Adipocyte (in vitro differentiated cells): ENCODE measurements at places on chromosomes 2 and 18.

DNA sequence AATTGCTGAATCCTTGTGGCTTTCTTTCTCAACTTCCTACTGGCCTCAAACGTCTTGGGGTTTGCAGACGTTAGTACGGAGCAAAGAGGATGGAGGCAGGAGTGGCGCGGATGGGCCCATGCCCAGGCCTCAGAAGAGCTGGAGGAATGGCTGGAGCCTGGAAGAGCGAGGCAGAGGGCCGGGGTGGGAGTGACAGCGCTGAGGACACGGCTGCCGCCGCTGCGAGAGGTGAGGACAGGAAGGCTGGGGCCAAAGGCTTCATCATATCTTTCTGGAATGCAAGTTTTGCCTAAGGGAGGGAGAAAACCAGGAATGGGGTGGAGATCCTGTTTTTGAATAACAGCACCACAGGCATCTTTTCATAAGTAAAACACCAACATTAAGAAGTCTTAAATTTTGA, 178.5 kb upstream of the SESTD1 start:
- DNase-seq, result no peak

DNA sequence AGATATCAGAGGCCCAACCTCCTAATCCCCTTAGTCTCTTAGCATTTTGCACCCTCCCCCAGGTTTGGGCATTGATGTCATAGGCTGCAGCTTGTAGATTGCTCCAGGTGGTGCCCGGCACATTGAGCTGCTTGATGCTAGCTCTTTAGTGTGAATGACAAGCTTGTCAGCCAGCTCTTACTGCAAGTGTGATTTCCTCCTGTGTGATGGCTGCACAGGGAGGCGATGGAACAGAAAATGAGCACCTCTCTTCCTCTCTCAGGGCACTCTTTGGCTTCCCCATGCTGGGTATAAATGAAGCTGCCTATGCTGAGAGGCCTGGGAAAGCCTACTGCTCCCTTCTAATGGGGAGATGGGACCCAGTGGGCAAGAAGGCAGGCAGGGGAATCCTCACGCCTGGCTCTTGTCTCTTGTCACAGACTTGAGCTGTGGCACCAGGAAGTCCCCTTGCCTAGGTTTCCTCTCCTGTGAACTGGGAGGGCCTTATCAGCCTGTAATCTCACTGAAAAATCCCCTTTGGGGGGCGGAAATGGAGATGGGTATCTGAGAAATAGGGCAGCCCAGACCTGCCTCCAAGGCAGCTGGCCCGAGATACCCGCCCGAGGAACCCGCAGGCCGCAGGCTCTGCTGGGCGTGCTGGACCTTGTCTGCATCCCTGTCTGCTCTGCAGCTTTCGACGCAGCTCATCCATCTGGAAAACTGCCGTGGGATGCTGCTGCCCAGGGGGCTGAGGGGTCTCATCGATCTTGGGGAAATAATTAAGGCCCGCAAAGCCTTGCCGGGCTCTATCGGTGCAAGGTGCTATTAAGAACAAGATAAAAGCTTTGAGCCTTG, 163.5 kb upstream of the CXCR4 start:
- DNase-seq, result no peak

- no peak for DNase-seq
These were observed 145.1 kb downstream of the TDRD15 start for GRCh38 chr2:21268878-21269224.

DNA sequence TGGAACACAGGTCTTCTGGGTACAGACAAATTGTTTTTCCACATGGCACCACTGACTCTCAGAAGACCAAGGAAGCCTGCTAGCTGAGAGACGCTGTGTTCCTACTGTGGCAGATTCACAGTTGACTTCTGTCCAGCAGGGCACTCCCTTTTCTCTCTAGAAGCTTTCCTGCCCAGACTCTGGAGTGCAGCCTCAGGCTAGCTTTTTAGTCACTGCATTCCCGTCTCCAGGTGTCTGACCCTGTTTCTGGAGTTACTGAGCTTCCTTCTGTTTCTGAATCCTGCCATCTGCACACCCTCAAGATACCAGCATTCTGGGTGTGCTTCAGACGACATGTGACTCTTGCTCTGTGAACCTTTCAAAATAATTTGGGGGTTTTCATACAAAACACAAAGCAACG, 125.1 kb downstream of the TMEM200C start:
- no peak for DNase-seq

GRCh38 chr18:80006724-80007123, 18.4 kb upstream of the TXNL4A start:
- DNase-seq, result no peak

- DNase-seq, result no peak
These were observed 81.2 kb downstream of the MYO5B start for GRCh38 chr18:50113726-50114125.

DNA sequence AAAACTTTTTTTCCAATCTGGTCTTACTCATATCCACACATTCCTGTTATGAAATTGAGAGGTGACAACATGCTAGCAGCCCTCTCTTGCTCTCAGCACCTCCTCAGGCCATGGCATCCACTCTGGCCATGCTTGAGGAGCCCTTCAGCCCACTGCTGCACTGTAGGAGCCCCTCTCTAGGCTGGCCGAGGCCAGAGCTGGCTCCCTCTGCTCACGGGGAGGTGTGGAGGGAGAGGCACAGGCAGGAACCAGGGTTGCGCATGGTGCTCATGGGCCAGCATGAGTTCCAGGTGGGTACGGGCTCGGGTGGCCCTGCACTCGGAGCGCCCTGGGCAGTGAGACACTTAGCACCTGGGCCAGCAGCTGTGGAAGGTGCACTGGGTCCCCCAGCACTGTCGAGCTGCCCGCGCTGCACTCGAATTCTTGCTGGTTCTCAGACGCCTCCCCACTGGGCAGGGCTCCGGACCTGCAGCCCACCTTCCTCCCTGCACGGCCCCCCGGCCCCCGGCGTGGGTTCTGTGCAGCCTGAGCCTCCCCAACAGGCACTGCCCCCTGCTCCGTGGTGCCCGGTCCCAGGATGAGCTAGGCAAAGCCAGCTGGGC, 1669.6 kb upstream of the CELF4 start:
- DNase-seq, result no peak

- no peak for DNase-seq
These were observed 1.3 kb downstream of the GBX2 start for GRCh38 chr2:236166796-236167296.

GRCh38 chr2:105791229-105791628, 46.5 kb downstream of the NCK2 start:
- DNase-seq, result no peak

GRCh38 chr18:62812242-62812641, 96.9 kb downstream of the PHLPP1 start:
- DNase-seq, result no peak

DNA sequence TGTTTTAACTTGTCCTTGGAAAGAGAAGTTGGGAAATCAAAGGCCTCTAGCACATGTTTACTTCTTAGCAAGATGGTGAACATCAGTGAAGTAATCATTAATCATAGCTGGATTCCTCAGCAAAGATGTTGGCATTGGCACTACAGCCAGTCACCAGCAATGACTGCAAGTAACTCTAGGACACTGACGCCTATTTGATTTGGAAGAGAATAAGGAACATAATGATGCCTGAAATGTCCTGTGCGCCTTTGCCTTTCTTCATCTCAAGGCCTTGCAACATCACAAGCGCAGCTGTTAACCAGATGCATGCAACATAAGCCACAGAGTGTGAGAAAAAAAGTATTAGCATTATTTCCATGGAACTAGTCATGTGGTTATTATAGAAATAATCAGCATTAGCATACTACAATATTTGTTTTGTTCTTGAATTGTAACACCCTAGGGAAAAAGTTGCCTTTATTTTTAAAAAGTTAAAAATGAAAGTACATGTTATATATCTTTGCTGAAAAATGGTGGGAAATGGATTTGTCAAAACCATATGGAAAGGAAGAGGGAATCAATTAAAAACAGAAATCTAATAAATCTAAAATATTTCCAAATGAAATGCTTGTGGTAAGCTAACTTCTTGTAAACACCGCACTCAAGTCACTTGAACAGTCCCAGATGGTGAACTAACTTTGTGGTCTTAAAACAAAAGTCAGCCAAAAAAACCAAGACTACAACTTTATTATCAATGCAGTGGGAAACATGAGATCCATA, 55.6 kb downstream of the THADA start:
- DNase-seq, result peak; percentile 94

- DNase-seq, result no peak
These were observed 69.2 kb downstream of the RIT2 start for GRCh38 chr18:43046322-43046721.

GRCh38 chr2:163571423-163572102, 164.2 kb downstream of the FIGN start:
- no peak for DNase-seq

DNA sequence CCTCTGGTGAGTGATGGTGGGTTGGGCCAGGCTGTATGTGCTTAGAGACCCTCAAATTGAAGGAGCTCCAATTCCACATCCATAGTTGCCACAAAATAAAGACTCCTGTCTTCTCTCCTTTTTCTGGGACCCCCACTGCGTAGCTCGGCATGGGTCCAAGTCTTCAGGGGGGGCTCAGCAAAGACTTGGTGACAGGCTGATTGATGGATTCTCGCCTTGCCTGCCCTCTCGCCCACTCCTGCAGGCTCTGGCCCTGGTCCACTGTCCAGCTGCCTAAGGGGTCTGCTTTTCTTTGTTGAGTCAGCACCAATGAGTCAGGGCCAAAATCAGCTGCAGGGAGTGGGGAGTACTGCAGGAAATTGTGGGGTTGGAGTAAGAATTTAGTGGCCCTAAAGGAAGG, 21.5 kb downstream of the RPL37A start:
- no peak for DNase-seq

- DNase-seq, result peak; percentile 97
These were observed 14.8 kb downstream of the COL5A2 start for GRCh38 chr2:189164746-189165145.

GRCh38 chr2:34365932-34366331, 766.8 kb upstream of the FAM98A start:
- DNase-seq, result no peak

- DNase-seq, result no peak
These were observed 6.5 kb downstream of the PLEK start for GRCh38 chr2:68371581-68371980.

- no peak for DNase-seq
These were observed 482.0 kb upstream of the DCC start for GRCh38 chr18:51857989-51858388.

GRCh38 chr18:59898093-59898492, 1.7 kb upstream of the PMAIP1 start:
- DNase-seq, result no peak

GRCh38 chr18:74249181-74249968, 42.4 kb downstream of the CYB5A start:
- peak; percentile 65 for DNase-seq

- no peak for DNase-seq
These were observed 212.0 kb downstream of the CPS1 start for GRCh38 chr2:210768329-210768910.

- no peak for DNase-seq
These were observed 241.2 kb upstream of the TANK start for GRCh38 chr2:160918906-160919503.

DNA sequence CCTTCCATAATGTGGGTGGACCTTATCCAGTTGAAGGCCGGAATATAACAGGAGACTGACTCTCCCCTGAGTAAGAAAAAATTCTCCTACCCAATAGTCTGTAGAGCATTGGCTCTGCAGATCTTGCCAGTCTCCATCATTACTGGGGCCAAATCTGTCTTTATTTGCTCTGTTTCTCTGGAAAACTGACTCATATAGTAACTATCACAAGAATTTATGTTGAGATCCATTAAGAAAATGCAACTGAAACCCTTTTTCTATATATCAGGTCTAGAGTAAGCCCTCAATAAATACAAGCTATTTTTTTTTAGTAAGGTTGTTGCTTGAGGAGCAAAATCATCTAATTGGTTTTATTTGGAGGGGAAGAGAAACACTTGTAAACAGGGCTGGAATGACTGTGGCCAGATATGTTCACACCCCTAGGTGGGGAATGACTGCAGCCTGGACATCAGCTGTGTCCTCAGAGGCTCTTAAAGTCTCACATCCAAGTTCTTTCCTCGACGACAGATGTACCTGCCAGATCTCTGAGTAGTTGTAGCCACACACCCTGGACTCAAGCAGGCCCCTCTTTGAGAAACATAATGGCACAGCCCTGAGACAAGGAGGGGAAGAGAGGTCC, 339.7 kb downstream of the TNS1 start:
- DNase-seq, result peak; percentile 48

DNA sequence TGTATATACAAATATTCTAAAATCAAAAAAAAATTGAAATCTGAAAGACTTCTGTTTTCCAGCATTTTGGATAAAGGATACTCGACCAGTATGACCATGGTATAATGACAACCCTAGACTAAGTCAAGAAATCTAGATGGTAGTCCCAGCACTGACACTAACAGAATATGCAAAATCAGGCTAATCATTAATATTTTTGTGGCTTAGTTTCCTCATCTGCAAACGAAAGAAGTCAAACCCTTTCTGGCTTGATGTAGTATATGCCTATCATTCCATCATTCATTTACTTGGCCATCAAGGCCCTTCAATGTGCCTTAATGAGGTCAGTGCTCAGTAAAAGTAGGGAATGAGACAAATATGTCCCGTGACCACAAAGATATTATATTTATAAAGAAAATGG, 83.5 kb downstream of the NCKAP5 start:
- DNase-seq, result no peak

DNA sequence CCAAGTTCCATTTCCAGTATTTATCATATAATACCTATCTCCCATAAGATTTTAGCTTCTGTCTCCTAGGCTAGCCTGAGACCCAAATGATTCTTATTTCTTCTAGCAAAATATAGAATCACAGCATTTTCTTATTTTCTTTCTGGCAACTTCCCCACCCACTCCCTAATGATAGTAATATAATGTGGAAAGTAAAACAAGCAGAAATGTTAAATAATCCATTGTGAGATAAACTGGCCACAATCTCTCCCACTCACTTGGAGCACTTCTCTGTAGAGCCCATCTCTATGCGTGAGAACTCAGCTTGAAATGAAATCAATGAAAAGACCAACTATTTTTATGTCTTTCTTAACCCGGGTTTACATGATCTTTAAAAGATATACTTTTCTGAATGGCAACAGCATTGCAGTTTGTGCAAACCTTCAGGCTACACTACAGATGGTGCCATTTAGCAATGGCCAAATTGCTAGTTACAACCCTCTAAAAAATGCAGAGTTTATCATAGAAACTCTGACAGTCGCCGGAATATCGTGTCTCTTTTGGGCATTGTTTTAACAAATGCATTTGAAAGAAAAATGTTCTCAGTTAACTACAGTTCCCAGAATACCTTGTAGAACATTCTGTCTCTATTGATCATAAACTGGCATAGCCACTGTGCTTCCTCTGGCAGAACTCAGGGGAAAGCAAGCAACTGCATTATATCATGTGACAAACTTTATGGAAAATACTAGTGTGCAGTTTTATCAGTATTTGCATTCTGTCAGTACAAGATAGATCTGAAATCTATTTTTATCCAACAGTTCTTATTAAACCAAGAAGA, 1407.4 kb upstream of the ZEB2 start:
- peak; percentile 39 for DNase-seq
